Left ventricle myocardium inferior (tissue), 1 donor: ENCODE measurements at places on chromosomes 6 and 20.

DNA sequence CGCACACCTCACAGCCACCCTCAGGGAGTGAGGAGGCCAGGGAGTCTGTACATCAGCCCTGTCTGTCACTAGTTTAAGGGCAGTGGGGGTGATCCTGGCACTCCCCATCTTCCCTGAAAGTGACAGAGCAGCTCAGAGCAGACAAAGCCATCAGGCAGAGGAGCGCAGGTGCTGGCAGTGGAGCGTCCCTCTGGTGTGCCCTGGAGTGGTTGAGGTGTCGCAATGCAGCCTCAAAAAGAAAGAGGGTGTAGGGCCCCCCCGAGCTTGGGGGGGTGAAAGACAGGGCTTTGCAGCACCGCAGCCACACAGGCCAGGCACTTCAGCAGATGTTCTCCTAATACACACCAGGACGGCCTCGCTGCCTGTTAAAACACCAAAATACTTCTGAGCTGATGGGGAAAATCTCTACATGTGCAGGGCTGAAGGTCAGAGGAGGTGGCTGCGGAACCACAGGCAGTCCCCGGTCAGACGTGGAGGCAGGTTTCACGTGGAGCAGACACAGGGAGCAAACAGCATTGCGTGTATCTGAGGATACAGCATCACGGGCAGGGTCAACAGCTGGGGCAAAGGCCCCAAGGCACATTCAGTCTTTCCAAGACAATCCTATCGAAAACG is 69.5 kb downstream of the PREX1 start:
- no peak for DNase-seq

GRCh38 chr6:154731296-154732218 is 1.7 kb upstream of the SCAF8 start:
- no peak for DNase-seq

GRCh38 chr6:109772883-109773431 is 81.9 kb downstream of the FIG4 start:
- DNase-seq = peak; percentile 64

DNA sequence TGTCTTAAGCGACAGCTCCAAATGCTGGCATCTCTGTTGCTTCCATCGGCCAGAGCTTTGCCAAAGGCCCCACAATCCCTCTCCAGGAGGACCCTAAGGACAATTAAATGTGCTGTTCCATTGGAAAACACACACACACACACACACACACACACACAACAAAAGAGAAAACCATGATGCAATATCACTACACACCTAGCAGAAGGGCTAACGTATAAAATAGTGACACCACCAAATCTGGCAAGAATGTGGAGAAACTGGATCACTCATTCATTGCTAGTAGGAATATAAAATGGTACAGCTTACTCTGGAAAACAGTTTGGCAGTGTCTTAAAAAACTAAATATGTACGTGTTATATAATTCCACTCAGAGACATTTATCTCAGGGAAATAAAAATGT is 13.0 kb upstream of the TMEM14A start:
- no peak for DNase-seq

GRCh38 chr20:10079964-10080363 is 45.2 kb downstream of the ANKEF1 start:
- no peak for DNase-seq

GRCh38 chr6:75201021-75201420 is 4.8 kb downstream of the COL12A1 start:
- DNase-seq = no peak

DNA sequence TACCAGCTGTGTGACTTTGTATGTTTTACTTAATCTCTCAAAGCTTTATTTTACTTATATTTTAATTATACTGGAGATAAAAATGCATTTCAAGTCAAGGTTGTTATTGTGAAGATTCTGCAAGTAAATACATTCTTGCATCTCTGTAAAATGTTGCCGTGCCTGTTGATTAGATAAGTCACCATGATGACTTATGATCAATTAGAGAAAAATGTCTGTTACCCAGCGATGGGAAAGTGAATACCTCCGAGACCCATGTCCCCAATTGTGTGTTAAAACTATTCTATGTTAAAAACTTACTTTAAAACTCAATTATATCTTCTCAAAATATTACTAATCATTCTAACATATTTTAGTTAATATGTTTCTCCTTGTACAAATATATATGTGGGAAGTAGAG is 39.9 kb downstream of the MYB start:
- DNase-seq = no peak

GRCh38 chr6:30862156-30862875 is 22.0 kb upstream of the DDR1 start:
- DNase-seq = no peak

GRCh38 chr6:7080311-7080710 is 27.4 kb upstream of the RREB1 start:
- no peak for DNase-seq

DNA sequence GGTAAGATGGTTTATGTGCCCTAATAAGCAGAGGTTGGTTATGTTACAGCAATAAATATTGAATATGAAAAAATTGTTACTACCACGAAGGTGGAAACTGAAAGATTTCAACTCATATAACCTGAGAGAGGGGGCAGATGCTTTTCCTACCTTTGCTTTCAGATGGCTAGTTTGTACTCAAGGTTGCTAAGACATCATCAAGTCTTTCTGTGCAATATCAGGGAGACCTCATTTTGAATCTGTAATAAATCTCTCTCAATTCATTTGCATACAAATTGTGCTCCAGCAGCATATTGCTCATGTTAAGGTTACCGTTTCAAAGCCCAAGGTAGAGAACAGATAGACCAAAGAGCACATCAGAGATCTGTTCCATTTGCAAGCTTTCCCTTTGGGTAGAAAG is 220.4 kb downstream of the KHDC1L start:
- no peak for DNase-seq

DNA sequence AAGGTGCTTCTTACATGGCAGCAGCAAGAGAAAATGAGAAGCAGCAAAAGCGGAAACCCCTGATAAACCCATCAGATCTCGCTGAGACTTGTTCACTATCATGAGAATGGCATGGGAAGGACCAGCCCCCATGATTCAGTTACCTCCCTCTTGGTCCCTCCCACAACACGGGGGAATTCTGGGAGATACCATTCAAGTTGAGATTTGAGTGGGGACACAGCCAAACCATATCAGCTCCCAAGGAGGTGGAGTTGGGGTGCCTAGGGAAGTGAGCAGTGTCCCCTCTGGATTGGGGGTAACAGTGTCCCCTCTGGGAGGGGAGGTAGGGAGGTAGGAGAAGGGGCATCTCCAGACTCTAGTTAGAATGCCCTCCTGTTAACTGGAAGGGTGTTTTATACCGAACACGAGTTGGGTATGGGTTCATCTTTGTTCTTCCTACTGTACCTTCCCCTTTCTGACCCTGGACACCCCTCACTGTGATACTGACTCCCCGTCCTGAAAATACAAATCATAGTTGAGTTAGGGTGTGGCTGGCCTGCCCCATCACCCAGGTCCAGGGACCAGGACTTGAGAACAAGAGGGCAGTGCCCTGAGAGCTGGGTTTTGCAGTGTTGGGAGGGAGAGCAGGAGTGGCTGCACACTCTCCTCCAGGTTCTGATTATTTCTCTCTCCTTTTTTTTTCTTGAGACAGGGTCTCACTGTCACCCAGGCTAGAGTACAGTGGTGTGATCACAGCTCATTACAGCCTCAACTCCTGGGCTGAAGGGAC is 62.0 kb downstream of the EFCAB8 start:
- no peak for DNase-seq

DNA sequence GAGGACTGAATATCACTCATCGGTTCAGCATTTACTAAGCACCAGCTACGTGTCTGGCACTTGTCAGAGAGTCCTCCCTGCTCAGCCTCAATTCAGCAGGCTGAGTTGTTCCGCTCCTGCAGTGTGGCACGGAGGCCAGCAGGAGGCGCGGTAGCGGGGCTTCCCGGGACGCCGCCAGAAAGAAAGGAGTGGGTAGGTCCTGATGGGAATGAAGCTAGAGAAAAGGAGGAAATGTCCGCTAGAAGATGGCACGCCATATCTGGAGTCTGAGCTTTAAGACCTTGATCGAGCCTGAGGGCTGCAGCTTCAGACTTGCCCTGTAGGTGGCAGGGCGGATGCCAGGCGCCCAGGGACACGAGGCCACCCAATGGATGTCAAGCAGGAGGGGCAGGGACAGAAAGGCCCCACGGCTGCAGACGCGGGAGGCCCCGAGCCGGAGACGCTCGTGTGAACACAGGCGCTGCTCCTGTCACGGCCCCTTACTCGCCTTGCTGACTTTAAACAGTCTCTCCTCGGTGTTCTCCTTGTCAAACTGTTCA is 18.7 kb downstream of the SERPINB6 start:
- peak; percentile 77 for DNase-seq

GRCh38 chr6:83511901-83512681 is at the start of gene PRSS35:
TSS of gene PRSS35 (plus strand) at chr6:83512534. CDS start at chr6:83523442, 10,908 bp downstream.
- DNase-seq = peak; percentile 45

- no peak for DNase-seq
Measured at GRCh38 chr6:15427331-15428070, 181.6 kb downstream of the JARID2 start.

DNA sequence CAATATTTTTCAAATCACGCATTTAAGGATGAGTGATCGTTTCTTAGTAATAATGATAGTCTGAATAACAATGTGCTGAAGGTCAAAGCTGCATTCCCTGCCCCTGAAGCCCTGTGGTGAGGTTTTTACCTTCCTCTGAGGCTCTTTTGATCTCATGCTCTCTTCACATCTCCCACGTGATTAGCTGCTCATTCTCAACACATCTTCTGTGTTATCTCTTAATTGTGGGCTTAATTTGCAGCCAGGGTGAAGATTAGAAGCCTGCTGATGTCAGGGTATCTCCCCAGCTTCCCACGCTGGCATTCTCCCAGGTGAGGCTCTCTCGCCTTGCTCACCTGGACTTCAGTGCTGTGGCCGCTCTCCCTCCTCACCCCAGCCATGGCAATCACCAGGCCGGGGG is 109.7 kb upstream of the FOXQ1 start:
- no peak for DNase-seq

DNA sequence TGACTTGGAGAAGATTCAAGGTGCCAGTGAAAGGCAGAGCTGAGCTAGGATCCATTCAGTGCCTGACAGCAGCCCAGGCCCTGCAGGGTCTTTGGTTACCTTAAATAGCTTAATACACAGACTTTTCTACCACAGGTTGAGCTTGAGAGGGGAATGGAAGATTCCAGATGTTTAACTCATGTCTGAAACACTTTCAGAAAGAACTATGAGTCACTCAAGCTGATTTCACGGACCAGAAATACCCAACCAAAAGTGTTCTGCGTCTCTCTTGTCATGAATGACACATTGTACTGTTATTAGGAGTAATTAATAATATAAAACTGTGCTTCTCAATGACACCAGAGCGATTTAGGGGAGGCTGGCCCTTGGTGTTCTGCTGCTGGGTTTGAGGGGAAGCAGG is 6.4 kb upstream of the PMEPA1 start:
- no peak for DNase-seq
